ENCODE measurements at places on chromosomes 2 and 18.

- no peak for DNase-seq
Observed at GRCh38 chr2:64540615-64541014, 16.5 kb downstream of the AFTPH start.

- DNase-seq, result no peak
Observed at GRCh38 chr2:239951825-239952224, 73.3 kb downstream of the NDUFA10 start.

GRCh38 chr18:12924616-12925015, 23.2 kb upstream of the SEH1L start:
- no peak for DNase-seq

DNA sequence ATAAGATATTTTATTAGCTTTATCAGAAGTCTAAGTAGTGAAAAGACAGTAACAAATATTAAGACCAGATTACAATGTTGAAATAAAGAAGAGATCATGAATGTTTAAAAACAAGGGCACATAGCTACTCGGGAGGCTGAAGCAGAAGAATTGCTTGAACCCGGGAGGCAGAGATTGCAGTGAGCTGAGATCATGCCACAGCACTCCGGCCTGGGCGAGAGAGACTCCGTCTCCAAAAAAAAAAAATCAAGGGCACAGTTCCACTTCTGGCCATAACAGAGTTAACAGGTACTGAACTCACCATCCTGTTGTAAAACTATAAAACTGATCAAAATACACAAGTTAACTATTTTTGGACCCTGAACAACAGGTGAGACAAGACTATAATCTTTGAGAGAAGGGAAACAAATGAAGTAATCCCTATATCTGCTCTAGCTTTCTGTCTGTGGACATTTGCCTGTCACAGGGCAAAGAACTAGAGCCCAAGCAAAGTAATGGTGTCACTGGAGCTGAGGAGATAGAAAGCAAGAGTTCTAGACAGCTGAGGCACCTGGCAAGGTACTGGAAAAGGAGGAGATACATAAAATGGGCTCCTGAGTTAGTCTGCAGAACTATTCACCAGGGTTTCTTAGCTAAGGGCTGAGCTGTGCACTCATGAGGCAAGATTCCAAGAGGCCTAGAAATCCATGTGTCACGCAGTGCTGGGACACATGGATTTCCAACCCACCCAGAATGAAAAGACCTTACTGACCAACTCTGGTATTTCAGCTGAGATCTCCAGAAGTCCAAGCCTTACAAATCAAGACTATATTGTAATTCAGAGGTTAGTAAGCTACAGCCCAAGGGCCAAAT, 15.2 kb downstream of the MMADHC start:
- no peak for DNase-seq

DNA sequence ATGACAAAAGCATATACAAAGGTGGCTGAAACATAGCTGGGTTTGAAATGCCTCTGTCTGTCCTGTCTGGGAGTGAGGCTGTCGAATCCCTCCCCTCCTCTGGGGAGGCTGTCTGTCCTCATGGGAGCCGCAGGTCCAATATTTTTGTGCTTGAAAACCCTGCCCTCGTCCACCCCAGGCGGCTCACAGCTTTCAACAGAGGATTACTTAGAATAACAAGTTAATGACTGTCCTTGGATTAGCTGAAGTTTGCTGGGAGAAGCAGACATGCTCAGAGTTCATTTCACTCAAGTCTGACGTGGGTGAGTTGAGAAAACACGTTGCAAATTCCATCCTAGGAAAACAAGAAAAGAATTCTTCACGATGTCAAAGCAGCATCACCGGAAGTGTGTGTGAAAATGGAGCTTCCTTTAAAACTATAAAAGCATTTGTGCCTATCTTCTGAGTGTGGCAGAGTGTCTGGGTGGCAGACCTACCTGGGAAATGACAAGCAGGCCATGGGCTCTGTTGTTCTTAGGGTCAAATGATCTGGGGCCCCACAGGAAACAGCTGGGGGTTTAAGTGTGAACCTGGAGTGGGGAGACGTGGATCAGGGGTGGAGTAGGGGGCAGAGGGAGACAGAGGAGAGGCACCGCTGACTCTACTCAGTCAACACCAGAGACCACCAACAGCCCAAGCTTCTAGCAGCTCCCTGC, 77.1 kb downstream of the DDX1 start:
- no peak for DNase-seq

- peak; percentile 36 for DNase-seq
Observed at GRCh38 chr2:98441706-98442450, 2.8 kb upstream of the INPP4A start.

DNA sequence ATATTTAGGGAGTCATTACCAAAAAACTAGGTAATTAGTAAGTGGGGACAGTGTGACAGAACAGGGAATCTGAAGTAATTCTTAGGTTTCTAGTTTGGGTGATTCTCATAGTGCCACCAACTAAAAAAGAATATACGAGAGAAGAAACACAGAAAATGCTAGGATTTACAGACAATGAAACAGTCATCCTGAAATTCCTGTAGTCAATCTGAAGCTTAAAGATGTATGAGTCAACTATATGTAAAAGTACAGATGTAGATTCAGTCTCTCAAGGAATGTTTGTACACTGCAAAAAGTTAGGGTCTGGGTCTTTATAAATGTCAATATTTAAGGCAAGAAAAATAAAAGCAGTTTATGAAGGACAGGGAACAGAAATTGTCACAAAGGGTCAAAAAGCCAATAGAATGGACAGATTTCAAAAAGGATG, 107.0 kb downstream of the STRN start:
- DNase-seq, result no peak

DNA sequence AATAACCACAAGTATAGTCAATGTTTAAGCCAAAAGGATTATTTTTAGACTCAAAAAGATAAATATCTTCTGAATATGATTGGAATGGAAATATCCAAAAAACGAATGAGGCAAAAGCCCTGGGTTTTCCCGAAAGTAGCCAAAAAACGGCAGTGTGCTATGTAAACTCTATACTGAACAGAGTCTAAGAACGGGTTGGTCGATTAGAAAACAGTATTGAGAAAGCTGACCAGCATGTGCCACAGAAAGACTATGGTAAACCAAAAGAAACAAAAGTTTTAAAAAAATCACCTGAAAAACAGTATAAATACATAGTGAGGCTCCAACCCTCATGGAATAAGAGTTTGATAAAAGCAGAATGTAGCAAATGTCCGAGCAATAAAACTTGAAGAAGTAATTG, 92.0 kb upstream of the DLGAP1 start:
- no peak for DNase-seq

DNA sequence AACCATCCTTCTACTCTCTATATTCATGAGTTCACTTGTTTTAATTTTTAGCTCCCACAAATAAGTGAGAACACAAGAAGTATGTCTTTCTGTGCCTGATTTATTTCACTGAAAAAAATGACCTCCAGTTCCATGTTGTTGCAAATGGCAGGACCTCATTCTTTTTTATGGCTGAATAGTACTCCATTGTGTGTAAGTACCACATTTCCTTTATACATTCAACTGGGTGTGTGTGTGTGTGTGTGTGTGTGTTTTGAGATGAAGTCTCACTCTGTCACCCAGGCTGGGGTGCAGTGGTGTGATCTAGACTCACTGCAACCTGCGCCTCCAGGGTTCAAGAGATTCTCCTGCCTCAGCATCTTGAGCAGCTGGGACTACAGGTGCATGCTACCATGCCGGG, 41.2 kb downstream of the KCNG3 start:
- no peak for DNase-seq

DNA sequence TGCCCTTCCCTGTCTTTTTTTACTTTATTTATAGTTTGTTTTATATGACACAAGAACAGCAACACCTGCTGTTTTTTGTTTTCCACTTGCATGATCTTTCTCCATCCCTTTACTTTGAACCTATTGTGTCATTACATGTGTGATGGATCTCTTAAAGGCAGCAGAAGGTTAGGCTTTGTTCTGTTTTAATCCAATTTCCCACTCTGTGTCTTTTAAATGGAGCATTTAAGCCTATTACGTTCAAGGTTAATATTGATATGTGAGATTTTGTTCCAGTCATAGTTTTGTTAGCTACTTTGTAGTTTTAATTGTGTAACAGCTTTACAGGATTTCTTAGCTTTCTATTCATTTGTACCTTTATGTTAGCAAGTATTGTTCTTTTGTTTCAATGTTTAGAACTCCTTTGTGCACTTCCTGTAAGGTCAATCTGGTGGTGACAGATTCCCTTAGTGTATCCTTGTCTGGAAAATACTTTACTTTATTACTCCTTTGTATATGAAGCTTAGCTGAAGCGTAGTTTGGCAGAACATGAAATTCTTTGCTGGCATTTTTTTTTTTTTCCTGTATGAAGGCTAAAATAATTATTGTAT, 1443.0 kb upstream of the LRRTM1 start:
- DNase-seq, result no peak

GRCh38 chr2:230982528-230982927, 13.4 kb upstream of the SPATA3 start:
- no peak for DNase-seq

- no peak for DNase-seq
Observed at GRCh38 chr2:143398781-143399180, 269.6 kb downstream of the ARHGAP15 start.
